ENCODE measurements at places on chromosomes 1 and 21.

DNA sequence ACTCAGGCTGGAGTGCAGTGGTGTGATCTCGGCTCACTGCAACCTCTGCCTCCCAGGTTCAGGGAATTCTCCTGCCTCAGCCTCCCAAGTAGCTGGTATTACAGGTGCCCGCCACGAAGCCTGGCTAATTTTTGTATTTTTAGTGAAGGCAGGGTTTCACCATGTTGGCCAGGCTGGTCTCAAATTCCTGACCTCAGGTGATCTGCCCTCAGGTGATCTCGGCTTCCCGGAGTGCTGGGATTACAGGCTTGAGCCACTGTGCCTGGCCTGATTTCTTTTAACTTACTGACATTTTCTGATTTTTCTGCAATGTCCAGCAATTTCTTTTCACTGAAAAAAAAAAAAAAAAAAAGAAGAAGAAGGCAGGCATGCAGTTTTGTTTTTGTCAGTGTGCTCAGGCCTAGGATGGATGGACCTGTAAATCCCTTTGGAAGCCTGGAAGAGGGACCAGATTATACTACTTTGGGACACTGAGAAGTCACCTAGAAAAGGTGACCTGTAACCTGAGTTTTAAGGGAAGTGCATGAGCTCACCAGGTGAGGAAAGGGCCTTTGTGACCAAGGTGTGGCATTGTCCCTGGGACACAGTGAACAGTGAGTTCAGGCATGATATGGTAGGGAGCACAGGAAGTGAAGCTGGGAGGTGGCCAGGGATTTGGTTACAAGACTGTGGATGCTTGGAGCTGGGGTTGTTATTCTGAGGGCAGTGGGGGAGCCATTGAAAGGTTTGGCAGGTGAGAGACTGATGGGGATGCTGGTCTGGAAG lies 2.7 kb upstream of the TMEM61 start:
- DNase-seq, result no peak

GRCh38 chr1:228512781-228513198 lies 25.6 kb downstream of the RNF187 start:
- no peak for DNase-seq

GRCh38 chr21:36890086-36890485 lies 76.4 kb downstream of the HLCS start:
- no peak for DNase-seq

- peak; percentile 55 for DNase-seq
Observed at GRCh38 chr1:226608699-226609505, 60.3 kb downstream of the STUM start.

- DNase-seq, result no peak
Observed at GRCh38 chr1:83055391-83056170, 943.4 kb downstream of the TTLL7 start.

DNA sequence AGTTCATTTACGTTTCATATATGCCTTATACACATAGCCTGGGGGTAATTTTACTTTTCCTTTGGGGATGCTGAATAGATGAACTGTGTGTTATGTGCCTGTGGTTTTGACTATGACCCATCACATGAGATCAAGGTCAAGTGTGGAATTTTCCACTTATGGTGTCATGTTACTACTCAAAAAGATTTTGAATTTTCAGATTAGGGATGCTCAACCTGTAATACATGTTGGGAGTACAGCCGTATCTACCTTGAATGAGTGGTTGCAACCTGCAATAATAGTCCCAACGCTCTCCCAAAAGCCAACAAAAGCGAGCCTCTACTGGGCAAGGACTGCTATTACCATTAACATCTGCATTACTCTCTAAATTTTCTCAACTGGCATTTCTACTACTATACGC lies 68.5 kb upstream of the SDC3 start:
- DNase-seq, result peak; percentile 28

DNA sequence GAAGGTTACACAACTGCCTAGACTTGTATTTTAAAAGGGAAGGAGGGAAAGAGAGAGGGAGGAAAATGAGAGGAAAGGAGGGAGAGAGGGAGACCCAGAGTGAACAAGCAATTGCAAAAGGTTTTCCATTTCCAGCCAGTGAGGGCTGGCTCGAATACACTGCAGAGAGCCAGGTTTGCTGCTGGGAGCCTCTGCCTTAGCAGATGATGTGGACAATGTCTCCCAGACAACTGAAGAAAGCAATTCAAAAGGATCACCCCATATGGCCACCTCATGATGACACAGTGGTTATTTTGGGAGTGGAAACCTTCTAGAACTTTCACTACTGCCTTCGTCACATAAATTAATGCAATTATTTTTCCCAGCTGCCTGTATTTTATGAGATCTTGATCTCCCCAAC lies 86.4 kb downstream of the BCAR3 start:
- peak; percentile 30 for DNase-seq

- DNase-seq, result no peak
Observed at GRCh38 chr1:217605390-217605789, 25.5 kb downstream of the GPATCH2 start.

DNA sequence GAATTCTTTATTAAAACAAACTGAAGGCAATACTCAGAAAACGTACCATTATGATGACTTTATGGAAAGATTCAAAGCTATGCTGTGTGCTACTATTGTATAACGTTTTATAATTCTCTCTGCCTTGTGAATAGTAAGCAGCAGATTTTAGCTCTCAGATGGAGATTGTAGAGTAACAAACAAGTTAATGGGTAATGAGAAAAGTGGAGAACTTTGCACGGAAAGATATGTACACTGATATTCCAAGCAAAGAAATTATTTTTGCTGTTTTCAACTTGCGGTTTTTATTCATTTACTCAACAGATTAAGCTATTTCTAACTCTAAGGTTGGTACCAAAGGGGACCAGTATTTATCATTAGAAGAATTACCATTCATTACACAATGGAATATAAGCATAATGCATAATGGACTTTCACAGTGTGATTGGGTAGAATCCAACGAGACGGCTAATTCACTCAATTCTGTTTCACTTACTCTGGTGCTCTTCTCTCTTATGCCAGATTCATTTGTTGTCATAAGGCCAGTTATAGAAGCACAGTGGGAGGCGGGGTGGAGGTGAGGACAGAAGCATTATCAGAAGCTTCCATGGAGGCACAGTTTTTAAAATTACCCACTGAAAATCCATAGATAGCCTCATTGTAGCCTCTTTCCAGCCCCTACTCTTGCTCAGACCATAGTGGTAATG lies 38.6 kb downstream of the ATP1B1 start:
- no peak for DNase-seq

DNA sequence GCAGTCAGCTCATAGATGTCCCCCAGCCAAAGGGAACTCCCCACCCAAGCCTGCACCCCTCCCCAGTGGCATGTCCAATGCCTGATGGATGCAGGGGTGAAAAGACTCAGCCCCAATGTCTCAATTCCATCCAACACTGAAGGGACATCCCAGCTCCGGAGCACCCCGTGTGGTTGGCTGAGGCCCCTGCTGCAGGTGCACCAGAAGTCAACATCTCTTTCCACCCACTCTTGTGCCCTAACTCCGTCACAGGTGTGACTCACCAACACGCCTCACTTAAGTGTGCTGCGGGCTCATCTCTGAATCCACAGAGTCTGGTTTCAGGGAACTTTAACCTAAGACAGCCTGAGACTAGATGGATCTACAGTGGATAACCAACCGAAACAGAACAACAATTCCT lies 40.9 kb upstream of the ZBTB18 start:
- no peak for DNase-seq

DNA sequence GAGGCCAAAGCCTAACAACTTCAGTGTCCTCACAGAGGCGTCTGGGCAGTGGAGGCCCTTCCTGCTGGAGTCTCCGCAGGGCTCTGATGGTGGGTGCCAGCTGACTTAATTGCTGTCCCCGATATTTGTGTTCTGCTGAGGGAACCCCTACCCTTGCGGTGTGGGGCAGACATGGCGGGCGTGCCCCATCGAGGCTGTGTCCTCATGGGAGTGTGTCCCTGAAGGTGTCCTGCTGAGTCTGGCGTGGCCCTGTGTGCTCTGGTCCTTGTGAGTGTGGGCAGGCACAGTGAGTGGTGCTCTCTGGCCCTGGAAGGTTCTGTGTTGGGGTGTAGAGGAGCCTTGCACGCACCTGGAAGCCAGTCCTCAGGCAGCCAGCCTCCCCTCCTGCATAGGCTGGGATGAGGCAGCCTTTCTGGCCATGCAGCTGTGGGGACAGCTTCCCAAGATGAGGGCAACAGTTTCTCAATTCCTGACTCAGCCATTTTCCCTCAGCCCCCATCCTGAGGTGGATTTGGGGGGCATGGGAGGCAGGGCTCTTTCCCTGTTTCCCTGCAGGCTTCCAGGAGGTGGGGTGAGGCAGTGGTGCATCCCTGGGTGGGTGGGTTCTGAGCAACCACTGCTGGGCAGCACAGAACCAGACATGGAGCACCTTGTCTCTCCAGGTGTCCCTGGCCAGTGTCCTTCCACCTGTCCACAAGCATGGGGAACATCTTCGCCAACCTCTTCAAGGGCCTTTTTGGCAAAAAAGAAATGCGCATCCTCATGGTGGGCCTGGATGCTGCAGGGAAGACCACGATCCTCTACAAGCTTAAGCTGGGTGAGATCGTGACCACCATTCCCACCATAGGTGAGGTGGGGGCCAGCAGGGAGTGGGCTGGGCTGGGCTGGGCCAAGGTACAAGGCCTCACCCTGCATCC lies 6.5 kb downstream of the C1orf35 start:
- no peak for DNase-seq

GRCh38 chr1:4170548-4171340 lies 270.7 kb upstream of the C1orf174 start:
- no peak for DNase-seq

DNA sequence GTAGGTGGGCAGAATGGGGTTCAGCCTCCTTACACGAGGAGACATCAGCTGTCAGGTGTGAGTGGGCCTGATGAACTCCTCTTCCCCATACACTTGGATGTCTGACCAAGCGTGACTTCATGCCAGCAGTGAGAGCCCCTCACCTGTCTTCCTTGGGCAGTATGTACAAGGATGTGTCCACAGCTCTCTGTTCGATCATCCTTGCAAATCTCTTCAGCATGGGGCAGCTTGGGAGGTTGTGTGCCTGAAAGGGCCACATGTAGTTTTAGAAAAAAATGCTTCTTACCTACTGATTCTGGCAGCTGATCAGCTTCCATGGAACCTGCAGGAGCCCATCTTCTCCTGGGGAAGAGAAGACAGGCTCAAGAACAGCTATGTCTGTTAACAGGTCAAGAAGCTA lies 18.0 kb downstream of the ACP6 start:
- no peak for DNase-seq

Measured in amniotic epithelial cell (primary cell).